NCI-H460 (cell line): ENCODE measurements at places on chromosomes 1 and 21. TPM values are rescaled to one million over a fixed set of nuclear protein-coding genes. Genes with fewer than 3 reads are reported as not detected.

Gene NCMAP
- 1.3 and 1.6 TPM in 2 replicates for total RNA-seq

Gene SLC16A1
- 80.3 and 91.5 TPM in 2 replicates for total RNA-seq

- no peak for DNase-seq
Observed at GRCh38 chr1:227486559-227486958, 76.8 kb upstream of the ZNF678 start.

- DNase-seq, result peak; percentile 47
Observed at GRCh38 chr1:227299241-227299627, 19.1 kb downstream of the CDC42BPA start.

DNA sequence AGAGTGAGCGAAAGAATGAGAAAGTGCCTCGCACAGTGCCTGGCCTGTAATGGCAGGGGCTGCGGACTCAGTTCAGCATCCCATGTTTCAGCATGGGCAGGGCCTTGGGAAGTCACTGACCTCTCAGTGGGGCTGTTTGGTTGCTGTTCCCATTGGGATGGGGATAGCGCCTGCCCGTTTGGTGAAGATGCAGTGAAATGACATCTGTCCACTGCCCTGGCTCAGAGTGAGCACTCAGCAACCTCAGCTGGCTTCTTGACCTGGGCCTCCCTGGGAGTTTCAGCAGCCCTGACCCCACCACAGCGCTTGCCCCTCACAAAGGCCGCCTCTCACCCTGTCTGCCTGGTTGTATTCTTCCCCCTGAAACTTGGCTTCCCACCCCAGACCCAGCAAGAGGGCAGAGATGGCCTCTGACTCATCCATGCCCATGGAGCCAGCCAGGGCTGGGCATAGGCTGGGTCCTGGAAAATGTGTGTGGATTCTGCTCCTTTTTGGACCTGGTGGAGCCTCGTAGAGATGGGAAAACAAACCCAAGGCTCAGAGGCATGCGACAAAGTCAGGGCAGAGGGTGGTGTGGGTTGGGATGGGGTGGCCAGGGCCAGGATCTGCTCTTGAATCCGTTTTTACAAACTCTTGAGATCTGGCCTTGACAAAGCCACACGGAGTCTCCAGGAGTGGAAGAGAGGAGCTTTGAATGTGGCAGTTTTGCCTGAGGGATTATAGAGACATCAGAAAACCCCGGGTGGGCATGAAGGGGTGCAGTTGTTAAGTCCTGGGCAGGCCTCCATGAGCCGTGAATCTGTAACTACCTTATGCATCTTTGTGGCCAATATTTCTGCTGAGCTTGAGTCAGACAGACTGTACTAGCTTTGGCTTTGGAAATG is 1.2 kb downstream of the XKR8 start:
- no peak for DNase-seq

GRCh38 chr21:25836396-25836795 is 101.6 kb downstream of the GABPA start:
- no peak for DNase-seq

- DNase-seq, result no peak
Observed at GRCh38 chr1:52542085-52542688, 10.7 kb downstream of the TUT4 start.
